NCI-H1436 (cell line): ENCODE measurements at places on chromosomes 16 and 17.

DNA sequence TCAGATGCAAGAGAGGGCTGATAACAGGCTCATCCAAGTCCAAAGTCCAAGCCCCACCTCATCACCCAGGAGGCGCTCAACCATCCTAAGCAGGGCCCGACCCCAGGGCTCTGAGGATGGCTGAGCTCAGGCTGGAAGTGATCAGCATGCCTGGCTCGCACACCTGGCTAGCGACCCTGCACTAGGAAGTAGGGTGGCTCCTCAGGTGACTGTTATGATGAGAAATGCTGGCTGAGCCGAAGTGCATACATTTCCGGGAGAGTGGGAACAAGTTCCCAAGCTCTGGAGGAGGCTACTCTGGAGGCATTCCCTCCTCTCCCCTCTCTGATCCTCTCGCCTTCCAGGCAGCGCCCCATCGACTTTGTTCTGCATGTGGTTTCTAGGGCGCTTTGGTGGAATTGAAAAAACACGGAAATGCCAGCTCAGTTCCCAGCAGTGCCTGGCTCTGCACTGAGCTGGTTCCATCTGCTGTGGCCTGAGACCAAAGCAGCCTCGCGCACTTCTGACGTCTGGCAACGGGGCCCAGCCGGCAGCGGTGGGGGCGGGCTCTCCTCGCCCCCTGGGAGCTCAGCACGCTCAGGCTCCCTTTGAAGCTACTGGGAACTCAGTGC is 130.3 kb downstream of the IRF8 start:
- DNase-seq: no peak

DNA sequence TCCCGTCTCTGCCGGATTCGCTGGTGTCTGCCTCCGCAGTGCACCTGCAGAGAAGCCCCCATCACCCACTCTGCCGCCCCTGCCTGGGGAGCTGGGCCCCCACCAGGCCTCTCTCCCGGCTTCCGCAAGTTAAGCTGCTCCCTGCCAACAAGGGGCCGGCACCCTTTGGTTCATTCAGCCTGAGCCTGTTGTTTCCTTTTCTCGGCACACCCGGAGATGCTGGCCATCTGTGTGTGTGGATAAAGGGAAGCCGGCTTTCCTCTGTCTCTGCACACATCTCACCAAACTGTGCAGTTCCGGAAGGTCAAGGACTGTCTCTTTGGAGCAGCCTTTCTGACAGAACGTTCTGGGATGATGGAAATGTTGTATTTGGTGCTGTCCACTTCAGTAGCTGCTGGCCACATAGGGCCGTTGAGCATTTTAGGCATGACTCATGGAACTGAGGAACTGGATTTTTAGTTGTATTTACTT is 6.8 kb downstream of the MAPK8IP3 start:
- no peak for DNase-seq

GRCh38 chr17:30543456-30543855 is 66.2 kb downstream of the GOSR1 start:
- no peak for DNase-seq

GRCh38 chr16:79100447-79100846 is 500.1 kb downstream of the MAF start:
- no peak for DNase-seq

DNA sequence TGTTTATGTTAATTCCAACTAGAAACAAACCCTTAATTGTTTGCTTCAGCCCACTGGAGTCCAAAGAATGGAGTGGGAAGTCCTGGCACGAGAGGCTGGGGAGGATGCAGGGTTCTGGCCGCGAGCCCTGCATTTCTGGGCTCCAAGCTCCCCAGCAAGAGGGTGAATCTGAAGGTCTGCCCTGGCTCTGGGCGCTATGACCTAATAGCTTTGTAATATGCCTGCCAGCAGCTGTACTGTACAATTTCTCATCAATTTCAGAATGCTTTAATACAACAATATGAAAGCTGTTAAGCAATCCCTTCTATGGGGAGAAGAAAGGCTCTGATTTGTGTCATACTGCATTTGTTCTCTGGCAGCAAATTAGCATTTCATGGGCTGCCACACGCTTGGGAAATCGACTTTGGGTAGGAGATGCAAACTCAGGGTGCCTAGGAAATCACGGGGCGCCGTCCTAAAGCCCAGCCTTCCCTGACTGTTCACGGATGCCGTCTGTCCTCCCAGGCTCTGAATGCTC is 43.8 kb downstream of the NDEL1 start:
- no peak for DNase-seq

DNA sequence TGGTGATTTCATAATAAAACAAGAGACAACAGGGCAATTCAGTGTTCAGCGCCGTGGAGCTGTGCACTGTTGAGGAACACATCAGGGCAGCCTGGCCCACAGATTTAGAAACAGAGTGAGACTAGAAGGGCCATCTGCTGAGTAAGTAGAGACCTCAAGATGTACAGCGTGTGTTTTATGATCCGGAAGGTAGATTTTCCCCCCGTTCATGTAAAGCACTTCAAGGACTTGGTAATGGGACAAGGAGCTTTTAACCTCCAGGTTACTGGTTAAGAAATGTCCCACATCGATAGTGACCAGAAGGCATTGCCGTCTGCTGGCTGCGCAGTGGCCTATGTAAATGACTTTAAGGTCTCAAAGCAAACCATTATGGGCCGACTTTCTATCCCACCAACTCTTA is 1057.7 kb upstream of the EEF2KMT start:
- DNase-seq: no peak

GRCh38 chr16:89621698-89622409 is 8.4 kb downstream of the DPEP1 start:
- no peak for DNase-seq

DNA sequence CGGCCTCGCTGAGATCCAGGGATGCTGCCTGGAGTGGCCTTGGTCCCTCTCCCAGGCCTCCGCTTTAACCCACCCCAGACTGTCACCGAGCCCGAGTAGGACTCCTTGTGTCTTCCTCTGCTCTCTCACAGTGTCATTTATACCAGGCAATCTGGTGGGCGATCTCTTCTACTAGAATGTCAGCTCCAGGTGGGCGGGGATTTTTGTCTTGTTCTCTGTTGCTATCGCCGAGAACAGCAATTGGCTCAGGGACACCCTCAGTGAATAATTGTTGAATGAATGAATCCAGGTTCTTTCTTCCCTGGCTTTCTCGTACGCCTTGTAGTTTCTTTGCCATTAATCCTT is 591 bp downstream of the DHX38 start:
- no peak for DNase-seq

DNA sequence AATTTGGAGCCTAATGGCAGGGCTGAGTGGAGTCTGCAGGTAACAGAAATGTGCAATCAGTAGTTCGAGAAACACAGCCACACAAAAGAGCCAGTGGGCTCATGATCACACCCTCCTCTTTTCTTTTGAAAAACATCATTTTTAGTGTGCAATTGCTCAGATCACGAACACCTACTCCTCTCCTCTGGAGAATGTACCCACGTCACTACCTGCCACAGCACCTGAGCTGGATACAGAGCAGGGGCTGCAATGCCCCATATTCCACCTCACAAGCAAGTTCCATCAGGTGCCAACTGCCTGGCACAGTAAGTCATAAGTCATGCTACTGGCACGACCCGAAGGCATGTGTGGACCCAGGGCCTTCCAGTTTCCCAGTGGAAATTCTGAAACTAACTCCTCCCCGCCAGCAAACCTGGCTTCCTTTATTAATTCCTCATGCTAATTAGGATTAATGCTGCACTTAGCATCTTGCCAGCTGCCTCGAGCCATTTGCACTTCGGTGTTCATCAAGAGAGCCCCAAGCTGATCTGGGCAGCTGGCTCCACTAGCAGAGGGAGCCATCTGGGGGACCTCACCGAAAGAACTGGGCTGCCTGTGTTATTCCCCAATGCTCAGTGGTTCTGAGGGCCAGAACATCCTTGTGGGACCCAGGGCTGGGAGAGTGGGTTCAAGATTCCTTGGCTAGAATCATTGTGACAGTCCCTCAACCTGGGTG is 2.4 kb downstream of the CACNG4 start:
- no peak for DNase-seq

GRCh38 chr17:31499771-31500554 is 108.5 kb downstream of the RAB11FIP4 start:
- DNase-seq: no peak

DNA sequence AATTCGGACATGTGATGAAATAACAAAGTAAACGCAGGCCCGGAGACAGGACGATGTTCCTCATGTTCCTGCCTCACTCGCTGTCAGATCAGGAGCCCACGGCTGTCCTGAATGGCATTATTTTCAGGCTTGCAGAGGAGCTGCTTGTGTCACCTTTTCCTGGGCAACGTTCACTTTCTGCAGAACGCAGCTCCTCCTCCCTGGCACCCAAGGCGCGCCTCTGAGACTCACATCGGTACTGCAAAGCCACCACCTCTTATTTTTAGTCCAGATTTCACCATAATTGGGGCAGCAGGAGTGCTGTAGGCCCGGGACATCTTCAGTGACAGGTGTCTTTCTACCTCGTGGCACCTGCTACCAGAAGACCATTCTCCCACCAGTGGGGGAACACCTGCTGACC is 8.0 kb upstream of the C16orf96 start:
- DNase-seq: no peak

- no peak for DNase-seq
Measured at GRCh38 chr16:28503470-28504259, 3.0 kb downstream of the IL27 start.

DNA sequence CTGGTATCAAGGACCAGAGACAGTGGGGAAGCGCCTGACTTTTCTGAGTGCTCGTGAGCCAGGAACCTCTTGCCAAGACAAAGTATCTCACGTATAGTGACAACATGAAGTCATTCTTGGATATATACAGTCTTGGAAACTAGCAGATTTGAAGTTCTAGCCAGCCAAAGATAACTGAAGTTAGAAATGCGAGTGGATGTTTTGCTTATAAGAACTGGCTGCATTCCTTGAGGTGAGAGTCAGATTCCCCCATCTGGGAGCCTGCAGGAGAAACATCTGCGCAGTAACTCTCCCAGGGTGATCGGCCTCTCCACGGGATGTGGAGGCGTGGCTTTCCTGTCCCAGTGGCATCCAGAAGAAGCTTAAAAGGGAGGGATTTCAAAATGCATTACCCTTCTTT is 89.8 kb downstream of the SHISA6 start:
- DNase-seq: no peak

DNA sequence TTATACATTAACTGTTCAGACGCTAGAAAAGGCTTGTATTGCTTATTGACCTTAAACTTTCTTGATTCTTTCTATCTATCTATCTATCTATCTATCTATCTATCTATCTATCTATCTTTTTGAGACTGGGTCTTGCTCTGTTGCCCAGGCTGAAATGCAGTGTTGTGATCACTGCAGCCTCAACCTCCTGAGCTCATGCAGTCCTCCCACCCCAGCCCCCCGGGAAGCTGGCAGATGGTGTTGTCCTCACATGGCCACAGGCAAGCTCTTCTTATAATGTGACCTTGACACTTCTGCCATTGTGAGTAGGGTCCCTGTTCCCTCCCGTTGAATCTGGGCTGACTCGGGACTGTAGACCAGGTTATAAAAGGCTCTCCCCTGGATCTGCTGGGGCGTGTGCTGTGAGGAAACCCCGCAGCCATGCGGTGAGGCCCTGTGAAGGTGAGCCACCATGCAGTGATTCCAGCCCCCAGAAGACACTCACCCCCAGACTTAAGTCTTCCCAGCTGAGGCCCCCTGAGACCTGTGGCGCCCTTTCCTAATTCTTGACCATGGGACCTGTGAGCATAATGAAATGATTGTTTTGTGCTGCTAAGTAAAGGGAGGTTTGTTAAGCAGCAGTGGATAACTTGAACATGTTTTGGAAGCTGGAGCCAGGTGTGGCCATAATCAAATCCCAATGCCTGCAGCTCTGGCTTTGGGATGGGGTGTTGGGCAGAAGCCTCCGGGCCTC is 54.3 kb downstream of the RPTOR start:
- DNase-seq: no peak

DNA sequence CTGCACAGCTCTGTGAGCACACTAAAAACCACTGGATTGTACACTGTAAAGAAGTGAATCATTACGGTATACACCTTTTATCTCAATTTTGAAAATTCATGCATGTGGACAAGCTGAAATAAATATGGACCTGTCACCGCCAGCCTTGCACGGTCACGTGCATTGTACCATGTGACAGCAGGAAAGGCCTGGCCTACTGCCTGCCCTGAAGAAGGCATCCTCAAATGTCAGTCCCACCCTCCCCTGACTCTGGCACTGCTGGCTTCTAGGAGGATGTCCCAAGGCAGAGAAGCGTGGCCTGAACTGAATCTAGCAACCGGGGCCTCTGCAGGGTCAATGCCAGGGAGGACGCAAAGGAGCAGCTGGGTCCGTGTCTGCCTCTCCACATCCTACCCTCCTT is 34.6 kb downstream of the SLC38A8 start:
- no peak for DNase-seq

DNA sequence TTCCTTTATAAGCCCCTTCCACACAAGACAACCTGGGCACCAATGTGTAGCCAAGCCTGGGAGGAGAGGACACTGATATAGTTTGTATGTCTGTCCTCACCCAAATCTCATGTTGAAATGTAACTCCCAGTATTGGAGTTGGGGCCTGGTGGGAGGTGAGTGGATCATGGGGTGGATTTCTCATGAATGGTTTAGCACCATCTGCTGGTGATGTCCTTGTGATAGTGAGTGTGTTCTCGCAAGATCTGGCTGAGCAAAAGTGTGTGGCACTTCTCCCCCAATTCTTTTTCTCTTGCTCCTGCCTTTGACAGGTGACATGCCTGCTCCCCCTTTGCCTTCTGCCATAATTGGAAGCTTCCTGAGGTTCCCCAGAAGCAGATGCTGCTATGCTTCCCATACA is 135.8 kb downstream of the USP31 start:
- no peak for DNase-seq

- DNase-seq: no peak
Measured at GRCh38 chr17:49459401-49459984, 35.6 kb upstream of the NGFR start.

DNA sequence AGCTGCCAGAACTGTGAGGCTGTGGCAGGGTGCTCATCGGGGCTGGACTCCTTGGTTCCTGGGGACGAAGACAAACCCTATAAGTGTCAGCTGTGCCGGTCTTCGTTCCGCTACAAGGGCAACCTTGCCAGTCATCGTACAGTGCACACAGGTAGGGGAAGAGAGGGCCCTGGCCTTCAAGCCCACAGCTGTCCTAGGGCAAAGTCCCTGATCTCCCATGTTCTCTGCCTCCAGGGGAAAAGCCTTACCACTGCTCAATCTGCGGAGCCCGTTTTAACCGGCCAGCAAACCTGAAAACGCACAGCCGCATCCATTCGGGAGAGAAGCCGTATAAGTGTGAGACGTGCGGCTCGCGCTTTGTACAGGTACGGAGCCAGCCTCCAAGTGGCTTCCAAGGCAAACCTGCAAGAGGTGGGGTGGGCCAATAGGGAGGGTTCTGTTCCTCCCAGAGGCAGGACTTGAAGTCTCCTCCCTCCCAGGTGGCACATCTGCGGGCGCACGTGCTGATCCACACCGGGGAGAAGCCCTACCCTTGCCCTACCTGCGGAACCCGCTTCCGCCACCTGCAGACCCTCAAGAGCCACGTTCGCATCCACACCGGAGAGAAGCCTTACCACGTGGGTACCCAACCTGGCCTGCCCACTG is 3.7 kb downstream of the BCL6B start:
- no peak for DNase-seq

- no peak for DNase-seq
Measured at GRCh38 chr16:10966129-10966528, 21.8 kb downstream of the CLEC16A start.

- peak; percentile 32 for DNase-seq
Measured at GRCh38 chr16:30030841-30031413, at the start of gene TLCD3B. TLCD3B (minus strand) TSS chr16:30031271; CDS start chr16:30030527, 744 bp downstream.
